D341Med (cell line): ENCODE measurements at places on chromosomes 6 and 20.

- no peak for DNase-seq
These were observed 33.1 kb downstream of the RAB44 start for GRCh38 chr6:36730424-36731380.

DNA sequence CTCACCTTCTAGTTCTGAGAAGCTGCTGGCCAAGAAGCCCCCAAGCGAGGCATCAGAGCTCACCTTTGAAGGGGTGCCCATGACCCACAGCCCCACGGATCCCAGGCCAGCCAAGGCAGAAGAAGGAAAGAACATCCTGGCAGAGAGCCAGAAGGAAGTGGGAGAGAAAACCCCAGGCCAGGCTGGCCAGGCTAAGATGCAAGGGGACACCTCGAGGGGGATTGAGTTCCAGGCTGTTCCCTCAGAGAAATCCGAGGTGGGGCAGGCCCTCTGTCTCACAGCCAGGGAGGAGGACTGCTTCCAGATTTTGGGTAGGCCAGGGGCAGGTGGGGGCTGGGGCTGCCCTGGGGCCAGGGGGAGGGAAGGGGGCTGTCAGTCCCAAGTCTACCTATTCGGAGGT is 2.3 kb downstream of the MYLK2 start:
- no peak for DNase-seq

DNA sequence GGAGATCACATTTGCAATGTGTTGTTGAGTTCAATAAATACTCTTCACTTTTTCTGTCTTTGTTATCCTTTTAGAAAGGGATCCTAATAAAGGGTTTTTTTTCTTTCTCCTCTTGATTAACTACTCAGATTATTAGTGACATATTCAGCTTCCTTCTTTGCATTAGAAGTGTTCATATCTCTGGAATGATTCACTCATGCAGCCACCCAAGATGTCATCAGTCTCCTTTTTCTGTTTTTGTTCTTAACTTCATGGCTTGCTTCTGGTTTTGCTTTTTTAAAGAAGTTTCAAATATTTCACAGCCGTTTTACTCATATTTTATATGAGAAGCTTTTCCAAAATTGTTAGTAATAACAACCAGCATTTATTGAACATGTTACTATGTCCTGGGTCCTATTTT is 187.6 kb downstream of the TMEM242 start:
- no peak for DNase-seq

- DNase-seq, result no peak
These were observed 243.7 kb downstream of the CD83 start for GRCh38 chr6:14361297-14361696.

GRCh38 chr6:170450916-170451761 is 102.0 kb downstream of the PSMB1 start:
- no peak for DNase-seq

DNA sequence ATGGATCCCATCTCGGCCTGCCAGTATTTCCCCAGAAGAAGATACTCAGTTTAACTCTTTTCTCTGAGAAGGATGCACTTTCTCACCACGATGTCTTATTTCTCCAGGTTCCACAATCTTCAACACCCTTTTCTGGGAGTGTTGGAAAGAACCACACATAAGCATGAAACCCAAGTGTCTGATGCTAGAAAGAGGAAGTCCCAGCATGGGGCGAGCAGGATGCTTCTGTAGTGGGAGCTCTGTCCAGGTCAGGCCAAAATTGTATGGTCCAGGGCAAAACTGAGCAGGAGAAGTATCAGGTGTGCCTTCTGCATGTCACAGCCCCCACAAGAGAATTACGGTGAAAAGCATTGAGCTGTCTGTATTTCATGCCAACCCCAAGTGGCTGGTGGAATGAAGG is 11.0 kb downstream of the TREM1 start:
- no peak for DNase-seq

- DNase-seq, result no peak
These were observed 335.5 kb downstream of the GJA1 start for GRCh38 chr6:121770943-121771342.

DNA sequence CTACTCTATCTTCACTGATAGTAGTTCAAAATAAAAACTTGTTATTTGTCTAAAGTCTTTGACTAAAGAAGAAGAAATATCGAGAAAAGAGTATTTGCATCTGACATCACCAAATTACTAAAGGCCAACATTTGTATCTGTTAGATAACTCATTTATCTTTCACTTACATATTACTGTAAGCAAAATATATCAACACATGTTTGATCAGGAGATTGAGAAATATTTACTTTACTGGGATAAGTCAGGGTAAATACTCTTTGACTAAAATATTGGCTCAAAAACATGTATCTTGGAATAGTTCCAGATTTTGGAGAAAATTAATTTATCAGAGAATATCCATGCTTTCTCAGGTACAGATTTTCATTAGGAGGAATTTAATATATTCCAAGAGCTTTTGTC is 306.0 kb downstream of the TENT5A start:
- DNase-seq, result no peak

- DNase-seq, result no peak
These were observed 97.9 kb upstream of the NEDD9 start for GRCh38 chr6:11330413-11330760.
